ENCODE measurements at places on chromosomes 3 and 15.

DNA sequence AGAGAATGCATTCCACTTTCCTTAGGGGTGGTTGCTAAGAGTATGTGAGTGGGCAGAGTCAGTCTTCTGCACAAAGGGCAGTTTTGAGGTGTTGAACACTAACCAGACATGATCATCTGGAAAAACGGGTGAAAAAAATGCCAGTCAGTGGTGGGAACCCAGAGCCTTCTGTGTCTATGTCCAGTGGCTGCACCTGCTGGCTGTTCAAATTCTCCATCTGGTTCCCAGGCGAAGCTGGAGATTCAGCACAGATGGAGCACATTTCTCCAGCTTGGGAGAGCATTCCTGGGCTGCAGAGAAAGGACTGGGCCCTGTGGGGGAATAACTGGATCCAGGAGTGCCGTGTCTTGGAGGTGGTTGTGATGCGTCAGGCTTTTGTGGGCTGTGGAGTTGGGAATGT is 74.1 kb downstream of the TRAK1 start:
- no peak for DNase-seq

- no peak for DNase-seq
Measured at GRCh38 chr15:97961067-97961954, 808 bp downstream of the ARRDC4 start.

- DNase-seq = no peak
Measured at GRCh38 chr15:72005483-72005882, 112.5 kb downstream of the MYO9A start.

DNA sequence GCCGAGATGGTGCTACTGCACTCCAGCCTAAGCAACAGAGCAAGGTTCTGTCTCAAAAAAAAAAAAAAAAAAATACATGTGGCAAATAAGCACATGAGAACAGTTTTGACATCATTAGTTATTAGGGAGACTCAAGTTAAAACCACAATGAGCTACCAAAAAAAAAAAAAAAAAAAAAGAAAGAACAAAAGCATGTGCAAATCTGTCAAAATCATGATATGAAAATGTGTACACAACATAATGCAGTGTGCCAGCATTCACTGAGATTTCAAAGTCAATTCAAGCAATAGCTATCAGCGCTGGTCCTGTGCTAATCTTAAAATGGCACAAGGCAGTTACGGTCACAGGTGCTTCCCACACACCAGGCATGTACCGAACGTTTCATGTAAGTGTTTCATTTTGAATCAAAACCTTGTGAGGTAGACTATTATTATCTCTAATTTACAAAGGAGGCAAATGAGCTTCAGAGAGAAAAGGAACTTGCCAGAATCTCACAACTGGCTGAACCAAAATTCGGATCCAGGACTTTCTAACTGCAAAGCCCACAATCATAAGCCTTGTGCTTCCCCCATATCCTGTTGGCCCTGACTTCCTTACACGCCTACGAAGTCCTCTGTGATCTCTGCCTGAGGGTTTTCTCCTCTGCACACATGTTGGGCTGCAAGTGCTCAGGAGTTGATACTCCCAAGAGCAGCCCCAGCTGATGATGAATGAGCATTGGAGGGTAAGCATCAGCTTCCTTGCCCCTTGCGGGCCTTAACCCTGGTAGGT is 200.1 kb upstream of the PROK2 start:
- DNase-seq = peak; percentile 3

DNA sequence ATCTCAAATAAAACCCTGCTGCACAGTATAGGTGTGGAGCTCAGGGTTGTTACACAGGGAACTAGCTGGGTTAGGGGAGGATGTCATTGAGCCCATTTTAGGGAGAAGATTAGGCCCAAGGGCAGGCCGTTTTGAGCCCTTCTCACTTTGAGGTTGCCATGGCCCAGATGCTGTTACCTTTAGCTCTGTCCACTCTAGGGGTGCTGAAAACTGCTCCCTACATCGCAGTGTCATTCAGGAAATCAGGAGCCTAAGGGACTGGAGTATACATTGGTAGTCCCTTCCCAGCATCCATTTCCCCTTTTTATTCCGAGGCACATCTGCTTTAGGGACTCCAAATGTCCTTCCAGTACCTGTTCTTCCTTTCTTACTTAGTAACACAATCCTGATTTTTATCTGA is 79.0 kb upstream of the SELENOK start:
- no peak for DNase-seq
